ENCODE measurements at places on chromosomes 2 and 18. TPM values are rescaled to one million over a fixed set of nuclear protein-coding genes. Genes with fewer than 3 reads are reported as not detected.

The PPP1R7 gene
- 132 TPM for total RNA-seq

The TMEM200C gene
- total RNA-seq = not detected

The PRKAG3 gene
- not detected for total RNA-seq

The ACADL gene
- not detected for total RNA-seq

The IMP4 gene
- total RNA-seq = 125 TPM

The SCN2A gene
- not detected for total RNA-seq

The AGXT gene
- not detected for total RNA-seq

The DSG3 gene
- total RNA-seq = not detected

The LOXHD1 gene
- not detected for total RNA-seq

The DNAJC5G gene
- total RNA-seq = not detected

The LYPD1 gene
- not detected for total RNA-seq

The SP5 gene
- total RNA-seq = not detected

The IL1A gene
- total RNA-seq = 15.7 TPM

The ALLC gene
- not detected for total RNA-seq

The EGR4 gene
- total RNA-seq = 0.24 TPM

The LYPD6 gene
- total RNA-seq = not detected

The FSIP2 gene
- 0.10 TPM for total RNA-seq

The KCNIP3 gene
- total RNA-seq = not detected

The SEMA4C gene
- total RNA-seq = 13.9 TPM

The TMEM37 gene
- total RNA-seq = not detected

The EPC2 gene
- total RNA-seq = 16.9 TPM

The TFCP2L1 gene
- total RNA-seq = 0.29 TPM

The LBX2 gene
- 0.63 TPM for total RNA-seq

The SIX3 gene
- not detected for total RNA-seq

The DPYSL5 gene
- not detected for total RNA-seq

The RASGRP3 gene
- 1.9 TPM for total RNA-seq

The TEX44 gene
- not detected for total RNA-seq

The CPO gene
- total RNA-seq = not detected

The GATA6 gene
- 0.10 TPM for total RNA-seq

The POTEI gene
- total RNA-seq = not detected

The RAD51AP2 gene
- total RNA-seq = not detected

The LINC00305 gene
- not detected for total RNA-seq

The SULT1C2 gene
- not detected for total RNA-seq

The OTX1 gene
- total RNA-seq = not detected

The UGT1A4 gene
- total RNA-seq = not detected

The HOXD4 gene
- total RNA-seq = not detected

The AFTPH gene
- total RNA-seq = 36.4 TPM

The ZNF385B gene
- not detected for total RNA-seq

The AOX1 gene
- 1.1 TPM for total RNA-seq

The ARHGAP28 gene
- total RNA-seq = not detected

The UGT1A5 gene
- not detected for total RNA-seq

The SEC11C gene
- 130 TPM for total RNA-seq
